ENCODE measurements at places on chromosomes 6 and 20. TPM values are rescaled to one million over a fixed set of nuclear protein-coding genes. Genes with fewer than 3 reads are reported as not detected.

Gene SOX4
- 12.4 TPM for total RNA-seq

Gene VSX1
- total RNA-seq, result not detected

GRCh38 chr6:108453601-108454185 is 107.0 kb upstream of the FOXO3 start:
- DNase-seq, result peak; percentile 82

GRCh38 chr20:19375395-19375794 is 163.0 kb downstream of the SLC24A3 start:
- no peak for DNase-seq

Gene RFX6
- total RNA-seq, result not detected

Gene ELOVL4
- total RNA-seq, result 6.4 TPM

Gene KHDC1L
- not detected for total RNA-seq

Gene NRN1
- 0.65 TPM for total RNA-seq

Gene RAD21L1
- not detected for total RNA-seq

GRCh38 chr6:75223428-75223827 is 17.6 kb upstream of the COL12A1 start:
- no peak for DNase-seq

DNA sequence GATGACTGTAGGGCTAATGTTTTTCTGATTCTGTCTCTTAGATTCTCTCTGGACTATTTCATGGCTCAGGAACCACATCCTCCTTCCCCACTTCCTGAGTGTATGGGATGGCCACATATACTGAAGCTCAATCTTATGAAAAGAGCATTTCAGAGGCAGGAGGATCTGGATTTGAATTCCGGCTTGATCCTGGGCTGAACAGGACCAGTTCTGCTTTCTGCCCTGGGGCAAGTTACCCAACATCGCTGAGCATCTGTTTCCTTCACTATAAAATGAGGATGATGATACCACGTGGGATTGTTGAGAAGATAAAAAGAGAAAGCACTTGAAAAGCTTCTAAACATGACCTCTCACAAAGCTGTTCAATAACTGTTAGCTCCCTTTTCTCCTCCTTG is 168.4 kb upstream of the TNFAIP3 start:
- DNase-seq, result no peak

- DNase-seq, result no peak
Observed at GRCh38 chr6:86936834-86937218, 502 bp upstream of the HTR1E start.

- DNase-seq, result no peak
Observed at GRCh38 chr6:20464041-20464440, 62.4 kb downstream of the E2F3 start.

DNA sequence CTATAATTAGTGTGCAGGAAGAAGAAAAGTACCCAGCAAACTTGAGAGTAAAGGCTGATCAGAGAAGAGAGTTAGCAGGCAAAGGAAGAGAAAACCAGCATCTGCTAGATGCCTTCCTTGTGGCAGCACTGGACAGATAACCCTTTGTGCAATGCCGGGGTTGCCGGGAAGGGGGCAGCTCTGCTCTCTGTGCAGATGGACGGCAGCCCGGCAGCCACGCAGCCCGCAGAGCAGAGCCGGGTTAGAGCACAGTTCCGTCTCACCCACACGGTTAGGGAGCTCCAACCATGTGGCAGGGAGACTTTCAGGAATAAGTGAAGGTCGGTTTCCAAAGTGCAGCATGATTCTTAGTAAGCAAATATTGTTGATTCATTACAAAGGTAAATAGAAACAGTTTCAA is 80.0 kb upstream of the RPS6KA2 start:
- peak; percentile 8 for DNase-seq

DNA sequence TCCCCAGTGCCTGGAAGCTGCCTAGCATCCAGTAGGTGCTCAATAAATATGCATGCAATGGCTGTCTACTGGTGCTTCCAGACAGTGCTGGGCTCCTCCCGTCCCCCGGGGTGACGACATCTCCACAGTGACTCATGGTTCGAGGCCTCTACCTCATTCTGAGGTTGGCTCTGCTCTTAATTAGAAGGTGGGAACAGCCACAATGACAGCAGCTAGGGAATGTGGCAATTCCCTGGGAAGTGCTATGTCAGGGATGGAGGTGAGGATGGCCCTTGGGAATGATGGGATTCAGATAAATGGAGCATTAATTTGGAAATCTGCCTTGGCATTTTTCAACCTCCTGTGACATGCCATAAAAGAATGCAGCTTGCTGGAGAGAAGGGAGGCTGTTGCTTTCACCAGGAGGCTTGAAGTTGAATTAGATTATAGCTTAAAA is 43.5 kb upstream of the NFATC2 start:
- peak; percentile 92 for DNase-seq

Gene AKAP12
- 196 TPM for total RNA-seq

DNA sequence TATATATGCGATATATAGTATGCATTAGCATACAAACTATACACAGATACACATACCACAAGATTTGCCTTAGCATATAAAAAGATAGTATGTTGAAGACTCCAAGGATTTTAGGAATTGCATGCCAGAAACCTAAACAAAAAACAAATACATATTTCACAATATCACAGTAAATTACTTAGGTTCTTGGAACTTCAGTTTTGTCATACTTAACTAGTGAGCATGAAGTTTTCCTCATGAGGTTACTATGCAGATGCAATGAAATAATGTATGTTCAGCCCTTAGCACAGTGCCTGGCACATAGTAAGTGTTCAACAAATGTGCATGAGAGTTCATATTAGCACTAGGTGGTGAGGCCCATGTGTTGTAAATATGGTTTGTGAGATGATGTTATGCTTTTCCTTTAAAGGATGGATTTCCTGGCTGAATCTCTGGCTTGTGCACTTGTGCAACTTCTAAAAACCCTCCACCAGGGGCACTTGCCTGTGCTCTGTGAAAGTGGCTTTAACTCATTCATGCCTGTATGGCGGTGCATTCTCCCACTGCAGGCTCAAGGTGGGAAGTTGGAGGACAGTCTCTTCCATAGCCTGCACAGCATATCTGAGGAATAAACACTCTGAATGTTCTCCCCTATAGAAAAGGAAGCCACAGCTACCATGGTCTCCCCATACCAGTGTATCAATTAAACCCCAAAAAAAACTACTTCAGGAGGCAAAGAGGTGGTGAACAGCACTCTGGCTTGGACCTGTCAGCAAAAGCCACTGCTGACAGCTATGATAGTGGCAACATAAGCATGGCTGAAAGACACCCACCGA is 624.1 kb upstream of the CDH4 start:
- DNase-seq, result no peak
